ENCODE measurements at places on chromosomes 16 and 17. TPM values are rescaled to one million over a fixed set of nuclear protein-coding genes. Genes with fewer than 3 reads are reported as not detected.

- no peaks in the 10 kb centered on the region for H3K4me1 ChIP-seq
- H3K4me3 ChIP-seq = no peak overlapping the region
- H3K36me3 ChIP-seq = no peaks in the 10 kb centered on the region
- no peak overlapping the region for H3K27ac ChIP-seq
These were observed 40.3 kb downstream of the CBFA2T3 start for GRCh38 chr16:88936556-88937205.

Gene ODAD4
- 2.2 TPM for total RNA-seq

Gene CACNG1
- not detected for total RNA-seq

DNA sequence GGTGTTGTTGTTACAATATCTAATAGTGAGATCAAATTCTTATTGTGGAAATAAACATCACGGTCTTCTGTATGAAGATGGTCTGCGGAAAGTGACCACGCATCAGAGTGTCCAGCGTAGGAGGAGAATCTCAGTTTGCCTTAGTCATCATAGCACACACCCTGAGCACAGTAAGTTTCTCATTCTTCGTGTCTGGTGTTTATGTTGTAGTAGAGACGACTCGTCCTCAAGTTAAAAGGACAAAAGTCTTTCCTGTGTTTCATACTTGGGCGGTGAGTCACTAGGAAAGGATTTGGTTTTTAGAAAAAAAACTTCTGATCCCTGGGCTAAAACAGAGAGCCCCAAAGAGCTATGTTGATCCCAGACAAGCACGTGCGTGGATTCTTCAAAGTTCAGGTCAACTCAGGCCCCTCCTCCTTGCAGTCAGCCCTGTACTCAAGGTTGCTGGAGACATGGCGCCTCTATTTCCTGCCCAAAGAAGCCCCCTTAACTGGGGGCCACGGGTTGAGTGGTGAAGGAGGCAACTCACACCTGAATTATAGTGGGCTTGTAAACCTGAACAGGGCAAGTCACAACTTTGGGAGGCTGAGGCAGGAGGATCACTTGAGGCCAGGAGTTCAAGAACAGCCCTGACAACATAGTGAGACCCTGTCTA lies 170.4 kb downstream of the ZFHX3 start:
- no peak overlapping the region for H3K4me3 ChIP-seq
- H3K36me3 ChIP-seq = peaks cover 18% of the 10 kb centered on the region
- peak overlapping the region; percentile 88 for H3K27ac ChIP-seq
- peaks cover 2% of the 10 kb centered on the region for H3K27me3 ChIP-seq
- H3K4me1 ChIP-seq = peaks cover 11% of the 10 kb centered on the region

GRCh38 chr17:83200231-83200699 lies 120.9 kb downstream of the METRNL start:
- no peak overlapping the region for H3K27ac ChIP-seq
- H3K4me3 ChIP-seq = no peak overlapping the region
- H3K27me3 ChIP-seq = peaks cover 10% of the 10 kb centered on the region
- peaks cover 12% of the 10 kb centered on the region for H3K36me3 ChIP-seq

- peaks cover 3% of the 10 kb centered on the region for H3K27me3 ChIP-seq
- DNase-seq = no peak
- no peaks in the 10 kb centered on the region for H3K36me3 ChIP-seq
- H3K27ac ChIP-seq = no peak overlapping the region
- H3K4me3 ChIP-seq = no peak overlapping the region
These were observed 323 bp upstream of the KRTAP9-9 start for GRCh38 chr17:41254861-41255260.

- no peak for DNase-seq
- peaks cover 10% of the 10 kb centered on the region for H3K27me3 ChIP-seq
- no peak overlapping the region for H3K4me3 ChIP-seq
- H3K27ac ChIP-seq = no peak overlapping the region
- H3K36me3 ChIP-seq = peaks cover 23% of the 10 kb centered on the region
- H3K4me1 ChIP-seq = peaks cover 6% of the 10 kb centered on the region
These were observed 5.1 kb downstream of the RASD1 start for GRCh38 chr17:17491031-17491471.
